NCI-H187 (cell line): ENCODE measurements at places on chromosomes 3 and 15.

DNA sequence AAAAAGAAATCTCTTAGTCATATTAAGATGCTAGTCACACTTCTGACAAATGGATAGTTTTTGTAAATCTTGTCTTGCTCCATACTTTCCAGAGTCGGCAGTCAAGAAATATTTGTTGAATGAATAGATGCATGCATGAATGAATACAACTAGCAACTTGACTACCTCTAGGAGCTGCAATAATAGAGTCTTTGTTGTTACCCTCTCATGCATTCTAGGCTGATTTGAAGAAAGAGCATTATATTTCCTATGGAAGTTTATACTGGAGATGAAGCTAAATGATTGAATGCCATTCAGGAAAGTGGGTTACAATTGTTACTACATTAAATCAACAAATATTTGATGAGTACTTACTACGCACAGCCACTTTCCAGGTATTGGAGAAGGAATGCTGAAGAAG lies 18.1 kb upstream of the TRAT1 start:
- DNase-seq, result no peak

DNA sequence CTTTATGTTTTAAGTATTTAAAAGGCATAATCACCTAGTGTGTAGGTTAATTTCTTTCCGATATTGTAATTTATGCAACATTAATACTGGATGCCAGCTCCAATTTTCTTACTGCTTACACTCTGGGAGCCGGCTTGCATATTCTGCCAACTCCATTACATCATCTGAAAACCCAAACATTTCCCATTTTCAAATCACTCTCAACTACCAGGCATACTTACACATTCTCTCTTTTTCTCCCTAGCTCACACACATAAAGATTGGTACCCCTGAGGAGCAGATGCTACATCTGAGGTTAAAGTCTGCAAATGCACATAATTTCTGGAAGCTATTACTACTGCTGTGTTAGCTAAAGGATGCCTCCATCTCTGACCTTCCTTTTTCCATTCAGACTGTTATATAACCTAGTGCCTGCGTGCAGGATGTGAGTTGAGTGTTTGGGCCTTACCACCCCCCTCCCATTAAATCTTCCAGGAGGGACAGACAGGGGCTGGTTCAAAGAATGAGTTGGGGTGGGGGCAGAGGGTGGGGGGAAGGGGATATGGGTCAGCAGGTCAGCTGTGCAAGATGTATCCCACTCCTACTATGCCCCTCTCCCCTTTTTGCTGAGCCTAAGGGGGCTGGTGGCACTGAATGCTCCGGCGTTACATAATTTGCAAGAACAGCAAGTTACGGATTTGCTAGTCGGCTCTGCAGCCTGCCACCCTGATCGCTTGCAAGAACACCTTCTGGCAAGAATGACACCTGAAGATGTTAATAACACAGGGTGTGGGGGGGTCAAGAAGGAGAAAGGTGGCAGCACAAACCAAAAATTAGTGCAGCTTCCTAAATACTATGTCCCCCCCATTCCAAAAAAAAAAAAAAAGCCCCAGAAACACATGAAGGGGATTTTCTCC lies 2.5 kb downstream of the RORA start:
- DNase-seq, result no peak

DNA sequence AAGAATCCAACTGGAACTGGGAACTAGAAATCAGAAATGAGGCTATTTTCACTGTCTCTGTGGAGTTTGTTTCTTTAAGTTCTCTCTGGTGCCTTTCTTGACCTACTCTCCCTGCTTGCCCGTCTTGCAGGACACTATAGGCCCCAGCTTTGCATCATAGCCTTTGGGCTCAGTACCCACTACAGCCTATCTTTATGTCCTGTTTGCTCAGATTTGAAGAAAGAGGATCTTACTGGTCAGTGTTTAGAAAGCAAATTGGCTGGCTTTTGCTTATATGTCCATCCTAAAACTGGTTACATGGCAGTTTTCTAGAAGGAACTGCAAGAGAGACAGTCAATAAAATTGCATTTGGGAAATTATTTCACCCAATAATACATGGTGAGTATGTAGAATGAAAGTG lies 231.8 kb upstream of the TBL1XR1 start:
- no peak for DNase-seq

DNA sequence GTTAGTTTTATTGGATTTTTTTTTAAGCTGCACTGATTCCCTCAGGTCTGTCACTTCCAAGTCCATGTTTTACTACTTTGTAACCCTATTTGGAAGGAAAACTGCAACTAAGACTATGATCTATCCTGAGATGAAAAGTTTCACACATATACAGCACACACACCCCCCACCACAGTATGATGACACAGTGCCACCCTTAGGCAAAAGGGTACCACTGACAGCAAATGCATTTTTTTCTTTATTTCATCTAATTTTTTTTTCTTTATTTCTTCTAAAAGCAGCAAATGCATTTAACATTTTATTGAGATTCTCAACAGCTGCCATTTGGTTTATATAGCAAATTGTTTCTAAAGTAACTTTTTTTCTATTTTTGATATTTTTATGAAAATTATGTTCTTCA lies 21.2 kb downstream of the NGRN start:
- no peak for DNase-seq

GRCh38 chr3:13715167-13715954 lies 164.5 kb downstream of the WNT7A start:
- no peak for DNase-seq

- no peak for DNase-seq
These were observed 1.1 kb downstream of the TADA3 start for GRCh38 chr3:9791127-9791526.

GRCh38 chr3:27532426-27533260 lies 48.5 kb upstream of the SLC4A7 start:
- no peak for DNase-seq

DNA sequence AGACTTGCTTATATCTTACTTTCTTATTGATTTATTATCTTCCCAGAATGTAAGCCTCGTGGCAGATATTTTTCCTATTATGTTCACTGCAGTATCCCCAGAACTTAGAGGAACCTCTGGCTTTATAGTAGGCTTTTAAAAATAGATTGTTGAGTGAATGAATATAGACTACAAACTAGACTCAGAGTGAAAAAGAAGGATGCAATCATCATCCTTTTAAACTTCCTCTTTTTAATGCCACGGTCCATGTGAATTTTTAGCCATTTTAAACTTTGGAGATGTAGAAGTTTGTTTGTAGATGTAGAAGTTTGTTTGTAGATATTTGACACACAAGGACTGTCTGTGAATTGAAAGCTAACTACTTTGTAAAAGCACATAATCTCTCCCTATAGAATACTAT lies 7.2 kb upstream of the P2RY12 start:
- no peak for DNase-seq

GRCh38 chr15:34754171-34754601 lies 612 bp downstream of the GJD2 start:
- DNase-seq, result no peak

GRCh38 chr15:64917211-64917610 lies 5.5 kb downstream of the ANKDD1A start:
- DNase-seq, result no peak
